ENCODE measurements at places on chromosomes 2 and 18.

GRCh38 chr2:5474716-5475115, 217.5 kb upstream of the SOX11 start:
- DNase-seq: no peak

- DNase-seq: peak; percentile 82
Observed at GRCh38 chr2:153478289-153479261, at the start of gene RPRM. Gene RPRM, minus strand, starts transcription at chr2:153478762. Its CDS starts 197 bp downstream, at chr2:153478565.

DNA sequence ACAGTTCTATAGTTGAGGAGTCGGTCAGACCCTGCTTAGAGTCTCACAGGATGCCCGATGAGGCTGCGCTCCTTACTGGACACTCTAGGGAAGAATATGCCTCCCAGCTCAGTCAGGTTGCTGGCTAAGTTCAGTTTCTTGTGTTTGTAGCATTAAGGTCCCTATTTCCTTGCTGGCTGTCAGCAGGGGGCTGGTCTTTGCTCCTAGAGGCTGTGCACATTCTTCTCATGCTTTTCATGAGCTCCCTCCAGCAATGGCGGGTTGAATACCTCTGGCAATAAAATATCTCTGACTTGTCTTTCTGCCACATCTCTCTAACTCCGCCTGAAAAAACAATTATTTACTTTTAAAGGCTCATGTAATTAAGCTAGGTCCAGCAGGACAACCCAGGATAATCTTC, 79.4 kb upstream of the DNAJC10 start:
- no peak for DNase-seq

DNA sequence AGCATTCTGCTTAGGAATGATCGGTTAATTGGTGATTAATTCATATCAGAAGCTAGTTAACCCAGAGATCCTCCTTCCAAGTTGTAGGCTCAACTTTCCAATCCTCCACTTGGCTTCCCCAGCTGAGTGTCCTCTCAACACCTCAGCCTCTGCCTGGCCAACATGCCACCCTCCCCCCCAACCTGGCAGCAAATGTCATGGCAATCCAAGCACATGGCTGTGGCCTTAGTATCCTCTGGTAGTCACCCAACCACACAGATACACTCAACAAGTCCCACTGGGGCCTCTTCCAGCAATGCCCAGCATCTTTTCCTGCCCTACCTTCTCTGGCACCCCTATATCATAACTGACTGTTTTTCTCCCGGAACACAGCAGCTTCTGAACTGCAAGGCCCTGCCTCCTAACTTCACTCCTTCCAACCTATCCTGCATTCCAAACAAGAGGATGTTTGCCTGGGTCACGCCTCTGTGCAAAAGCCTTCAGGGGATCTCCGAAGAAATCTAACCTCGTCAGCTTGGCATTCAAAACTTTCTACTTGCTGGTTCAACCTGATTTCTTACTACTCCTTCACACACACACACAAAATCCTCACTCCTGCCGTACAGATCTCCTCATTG, 195.0 kb downstream of the CYP26B1 start:
- no peak for DNase-seq

DNA sequence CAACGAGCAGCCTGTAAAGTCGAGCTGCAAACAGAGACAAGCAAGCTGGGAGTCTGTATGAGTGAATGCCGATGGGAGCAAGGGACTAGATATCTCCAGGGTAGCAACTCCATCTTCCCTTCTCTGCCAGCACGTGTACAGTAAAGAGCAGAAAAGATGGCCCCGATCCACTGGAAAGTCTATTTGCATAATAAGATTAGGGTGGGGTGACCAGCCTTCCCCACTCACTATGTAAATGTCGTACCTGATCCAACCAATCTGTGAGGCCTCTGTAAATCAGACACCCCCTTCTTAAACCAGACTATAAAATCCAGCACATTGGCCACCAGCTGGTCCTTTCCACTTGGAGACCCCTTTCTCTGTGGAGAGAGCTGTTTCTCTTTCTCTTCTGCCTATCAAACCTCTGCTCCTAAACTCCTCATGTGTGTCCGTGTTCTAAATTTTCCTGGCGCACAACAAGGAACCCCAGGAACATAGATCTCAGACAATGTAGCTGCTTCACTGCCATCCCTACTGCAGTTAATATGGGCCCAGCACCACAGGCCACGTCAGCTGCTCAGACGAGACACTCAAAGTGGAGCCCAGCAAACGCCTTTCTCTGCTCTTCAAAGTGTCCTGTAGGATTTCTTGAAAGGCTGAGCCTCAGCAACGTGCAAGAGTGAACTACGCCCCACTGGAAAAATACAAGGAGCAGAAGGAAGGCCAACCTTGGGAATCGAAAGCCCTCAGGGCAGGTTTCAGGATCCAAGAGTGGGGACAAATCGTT, 26.1 kb downstream of the DIPK1C start:
- DNase-seq: no peak

DNA sequence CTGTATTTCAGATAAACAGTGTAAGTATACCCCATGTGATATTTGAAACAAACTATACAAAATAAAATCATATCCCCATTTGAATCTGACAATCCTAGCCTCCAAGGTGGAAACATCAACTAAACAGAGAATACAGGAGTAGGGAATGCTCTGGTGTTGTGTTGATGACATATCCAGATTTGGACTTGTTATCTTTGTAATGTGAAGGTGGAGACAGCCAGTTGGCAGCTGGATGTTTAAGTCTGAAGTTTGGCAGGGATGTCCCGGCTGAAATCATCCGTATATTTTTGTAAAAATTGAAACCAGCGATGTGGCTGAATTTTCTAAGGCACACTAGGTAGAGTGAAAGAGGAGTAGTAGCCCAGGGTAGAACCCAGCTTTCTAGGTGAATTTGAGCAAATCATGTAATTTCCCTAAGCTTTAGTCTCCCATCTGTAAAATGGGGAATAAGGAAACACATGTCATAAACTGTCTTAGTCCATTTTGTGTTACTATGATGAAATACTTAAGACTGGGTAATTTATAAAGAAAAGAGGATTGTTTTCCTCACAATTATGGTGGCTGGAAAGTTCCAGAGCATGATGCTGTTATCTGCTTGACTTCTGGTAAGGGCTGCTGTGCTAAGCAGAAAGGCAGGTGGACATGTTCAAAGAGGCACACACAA, 246.6 kb upstream of the APCDD1 start:
- no peak for DNase-seq

- no peak for DNase-seq
Observed at GRCh38 chr2:167712275-167712674, 535.1 kb downstream of the STK39 start.

GRCh38 chr2:226337941-226338600, 461.5 kb downstream of the IRS1 start:
- DNase-seq: no peak

DNA sequence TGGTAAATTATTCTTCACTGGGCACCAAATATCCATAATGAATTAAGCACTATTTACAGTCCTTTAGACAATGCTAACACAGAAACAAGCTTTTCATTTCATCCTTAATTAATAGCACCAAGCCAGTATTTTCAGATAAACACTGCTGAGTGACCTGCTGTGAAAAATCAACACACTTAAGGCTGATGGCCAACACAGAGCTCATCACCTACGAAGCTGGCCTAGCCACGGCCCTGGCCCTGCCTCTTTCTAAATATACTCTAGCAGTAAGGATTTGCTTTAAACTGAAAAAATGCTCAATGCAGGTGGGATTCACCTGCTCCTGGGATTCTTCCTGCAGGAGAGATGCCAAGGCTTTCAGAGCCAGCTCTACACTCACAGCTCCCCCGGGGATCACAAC, 18.4 kb downstream of the CYB5A start:
- DNase-seq: no peak

DNA sequence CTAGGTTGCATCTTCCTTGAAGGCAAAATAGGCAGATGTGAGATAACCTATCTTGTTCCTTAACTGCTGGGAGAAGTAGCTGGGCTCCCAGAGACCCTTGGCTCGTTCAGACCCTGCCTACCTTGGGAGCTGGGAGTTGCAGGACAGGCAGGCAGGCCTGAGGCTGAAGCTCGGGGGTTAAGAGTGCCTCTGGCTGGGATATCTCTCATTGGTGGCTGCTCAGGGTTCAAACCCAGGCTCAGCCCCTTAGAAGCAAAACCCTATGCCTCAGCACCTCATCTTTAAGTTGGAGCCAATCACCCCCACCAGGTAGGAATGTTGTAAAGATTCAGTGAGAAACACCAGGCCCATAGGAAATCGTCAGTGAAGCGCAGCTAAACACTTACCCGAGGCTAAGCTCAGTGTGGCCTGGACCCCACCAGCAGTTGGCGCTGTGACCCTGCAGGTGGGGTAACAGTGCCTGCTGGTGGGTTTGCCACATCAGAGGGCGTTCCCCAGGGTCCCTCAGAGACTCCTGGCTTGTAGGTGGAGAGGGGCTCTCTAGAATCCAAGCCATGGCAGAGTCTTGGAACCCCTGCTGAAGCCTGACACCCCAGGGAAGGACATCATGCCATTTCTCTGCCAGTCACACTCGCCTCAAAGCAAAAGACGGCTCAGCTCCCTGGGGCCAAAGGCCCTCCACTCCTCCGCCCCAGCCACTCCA, 54.6 kb upstream of the GPR17 start:
- DNase-seq: peak; percentile 37

GRCh38 chr2:108586631-108587030, 52.4 kb downstream of the LIMS1 start:
- no peak for DNase-seq

DNA sequence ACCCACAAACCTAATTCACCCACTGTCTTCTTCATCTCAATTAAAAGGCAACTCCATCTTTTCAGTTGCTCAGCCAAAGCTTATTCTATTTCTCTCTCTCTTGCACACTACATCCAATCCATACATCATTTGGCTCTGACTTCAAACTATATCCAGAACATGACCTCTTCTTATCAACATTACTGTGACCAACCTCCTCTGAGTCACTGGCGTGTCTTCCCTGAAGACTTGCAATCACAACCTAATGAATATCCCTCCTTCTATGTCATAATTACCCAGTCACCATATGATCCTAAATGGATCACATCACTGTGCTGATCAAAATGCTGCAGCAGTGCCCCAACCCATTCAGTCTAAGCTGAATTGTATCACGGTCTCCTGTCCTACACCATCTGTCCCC, 22.6 kb upstream of the SULT1C3 start:
- no peak for DNase-seq

DNA sequence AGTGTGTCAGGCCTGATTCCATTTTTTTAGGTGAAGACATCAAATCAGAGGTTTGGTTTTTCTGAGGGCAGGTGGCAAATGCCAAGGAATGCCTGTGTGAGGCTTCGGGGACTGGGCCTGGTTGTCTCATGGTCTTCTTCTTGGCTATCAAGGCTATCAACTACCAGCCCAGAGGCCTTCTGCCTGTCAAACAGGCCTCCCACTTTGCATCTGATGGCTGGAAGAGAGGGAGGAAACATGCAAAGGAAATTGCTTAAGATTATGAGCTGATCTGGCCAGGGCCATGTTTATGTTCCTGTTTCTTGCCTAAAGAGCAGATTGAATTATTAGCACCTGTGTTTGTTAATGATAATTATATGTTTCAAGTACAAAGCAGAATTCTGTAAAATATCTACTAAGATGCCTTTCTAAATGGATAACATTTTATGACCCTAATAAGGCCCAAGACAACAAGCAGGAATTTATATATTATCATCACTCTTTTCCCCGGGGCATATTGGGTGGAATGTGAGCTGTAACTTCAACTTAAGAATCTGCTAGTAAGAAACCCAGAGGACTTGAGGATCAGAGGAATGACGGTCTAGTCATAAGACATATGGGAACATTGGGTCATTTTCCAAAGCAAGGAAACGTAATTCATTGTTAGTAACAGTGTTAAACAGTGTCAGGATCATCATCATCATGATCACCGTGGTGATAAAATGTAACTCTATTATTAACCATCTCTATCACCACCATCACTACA, 123.2 kb downstream of the LYPD6B start:
- no peak for DNase-seq
